ENCODE measurements at places on chromosomes 4 and X. TPM values are rescaled to one million over a fixed set of nuclear protein-coding genes. Genes with fewer than 3 reads are reported as not detected.

The CXXC4 gene
- not detected for polyA plus RNA-seq

GRCh38 chr4:114659386-114660008 lies 60.9 kb downstream of the UGT8 start:
- H3K27ac ChIP-seq = no peak overlapping the region
- peak; percentile 48 for DNase-seq
- H3K4me3 ChIP-seq = no peak overlapping the region
- no peaks in the 10 kb centered on the region for H3K27me3 ChIP-seq

DNA sequence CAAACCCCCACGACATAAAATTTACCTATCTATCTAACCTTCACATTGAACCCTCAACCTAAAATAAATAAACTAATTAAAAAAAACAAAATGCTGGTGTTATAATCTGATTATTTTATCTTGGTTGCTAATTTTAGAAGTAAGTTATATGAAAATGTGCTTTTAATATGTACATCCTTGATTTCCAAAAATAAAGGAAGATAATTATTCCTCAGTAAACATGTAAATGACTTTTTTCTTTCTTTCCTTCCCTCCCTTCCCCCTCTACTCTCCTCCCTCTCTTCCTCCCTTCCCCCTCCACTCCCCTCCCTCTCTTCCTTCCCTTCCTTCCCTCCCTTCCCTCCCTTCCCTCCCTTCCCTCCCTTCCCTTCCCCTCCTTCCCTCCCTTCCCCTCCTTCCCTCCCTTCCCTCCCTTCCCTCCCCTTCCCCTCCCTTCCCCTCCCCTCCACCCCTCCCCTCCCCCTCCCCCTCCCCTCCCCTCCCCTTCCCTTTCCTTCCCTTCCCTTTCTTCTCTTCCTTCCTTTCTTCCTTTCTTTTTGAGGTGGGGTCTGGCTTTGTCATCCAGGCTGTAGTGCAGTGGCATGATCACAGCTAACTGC lies 180.0 kb upstream of the GIMD1 start:
- H3K4me3 ChIP-seq = no peak overlapping the region
- no peaks in the 10 kb centered on the region for H3K36me3 ChIP-seq
- no peak for DNase-seq
- H3K4me1 ChIP-seq = no peaks in the 10 kb centered on the region

DNA sequence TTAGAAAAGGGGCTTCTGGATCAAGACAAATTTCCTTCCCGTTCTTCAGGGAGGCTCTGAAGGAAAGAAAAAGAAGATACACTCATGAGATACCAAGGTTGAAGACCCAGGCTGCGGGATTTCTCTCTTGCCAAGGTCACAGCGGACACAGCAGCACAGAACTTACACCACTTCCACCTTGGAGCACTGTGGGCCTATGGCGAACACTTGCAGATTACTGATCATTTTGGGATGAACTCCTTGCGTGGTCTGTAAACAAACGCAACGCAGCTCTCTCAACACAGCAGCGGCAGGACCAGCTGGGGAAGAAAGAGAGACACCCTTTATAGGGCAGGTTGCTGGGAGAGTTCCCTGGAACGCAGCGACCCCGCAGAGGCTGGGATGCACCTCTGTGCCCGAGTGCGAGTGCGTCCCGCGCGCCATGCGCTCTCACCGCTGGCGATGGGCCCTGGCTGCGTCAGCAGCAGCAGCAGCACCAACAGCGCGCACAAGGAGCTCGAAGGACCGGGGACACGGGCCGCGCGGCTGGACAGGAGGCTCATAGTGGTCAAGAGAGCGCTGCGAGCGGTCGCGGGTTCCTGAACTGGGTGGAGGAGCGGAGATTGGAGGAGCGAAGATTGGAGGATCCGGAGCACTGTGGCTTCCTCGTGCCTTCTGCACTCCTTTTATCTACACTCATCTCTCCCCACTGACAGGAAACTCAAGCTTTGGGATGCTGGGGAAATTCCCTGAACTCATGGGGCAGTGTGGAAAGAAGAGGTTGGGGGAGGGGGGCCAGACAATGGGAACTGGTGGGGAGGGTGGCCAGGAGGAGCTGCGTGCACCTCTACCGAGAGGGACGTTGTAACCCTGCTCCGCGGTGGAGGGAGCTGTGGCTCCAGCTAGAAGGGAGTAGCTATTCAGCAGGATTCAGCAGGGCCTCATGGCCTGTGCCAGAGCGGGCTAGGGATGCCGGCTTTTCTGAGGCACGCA lies at the start of gene CXCL5:
Gene CXCL5, minus strand, starts transcription at position 638 of the 972 bp plus-strand sequence. Its CDS starts 96 bp downstream, at position 542.
- H3K36me3 ChIP-seq = no peaks in the 10 kb centered on the region
- no peaks in the 10 kb centered on the region for H3K4me1 ChIP-seq
- H3K4me3 ChIP-seq = no peak within 1 kb of the TSS
- DNase-seq = no peak

DNA sequence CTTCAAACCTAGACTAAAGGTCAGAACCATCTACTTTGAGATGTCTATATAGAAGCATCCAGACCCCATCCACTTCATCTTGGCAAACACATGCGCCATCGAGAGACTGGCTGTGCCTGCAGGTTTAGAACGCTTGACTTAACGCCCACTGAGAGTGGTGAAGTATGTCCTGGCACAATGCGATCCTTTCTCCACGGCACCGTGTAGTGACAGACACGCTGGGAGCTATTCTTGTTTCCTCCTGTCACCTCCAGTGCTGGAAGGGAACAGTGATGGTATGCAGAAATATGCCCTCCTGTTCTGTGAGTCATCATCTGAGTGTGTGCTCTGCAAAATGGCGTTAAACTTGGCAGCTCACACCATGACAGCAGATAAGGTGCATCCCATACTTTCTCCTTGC lies 330.2 kb downstream of the NLGN4X start:
- no peak for DNase-seq
- H3K4me3 ChIP-seq = no peak overlapping the region
- no peaks in the 10 kb centered on the region for H3K4me1 ChIP-seq

DNA sequence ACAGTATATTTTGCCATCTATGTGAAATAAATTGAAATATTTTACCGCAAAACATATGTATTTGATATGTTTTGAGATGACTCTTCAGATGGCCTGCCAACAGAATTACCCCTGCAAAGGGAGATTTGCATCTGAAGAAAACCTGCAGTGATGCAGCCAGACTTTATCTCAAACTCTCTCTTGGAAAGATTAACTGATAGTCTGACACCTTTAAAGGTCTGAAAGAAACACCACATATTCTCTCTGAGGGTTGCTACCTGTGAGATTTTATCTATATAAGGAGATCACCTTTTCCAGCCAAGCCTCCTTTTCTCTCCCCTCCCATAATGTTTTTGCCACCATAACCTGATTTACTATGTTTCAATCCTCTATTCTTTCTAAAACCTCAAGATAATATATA lies 1106.3 kb upstream of the IGFBP7 start:
- H3K4me3 ChIP-seq = no peak overlapping the region
- no peaks in the 10 kb centered on the region for H3K4me1 ChIP-seq
- no peak for DNase-seq
- no peaks in the 10 kb centered on the region for H3K36me3 ChIP-seq

The ARL13A gene
- polyA plus RNA-seq = not detected

DNA sequence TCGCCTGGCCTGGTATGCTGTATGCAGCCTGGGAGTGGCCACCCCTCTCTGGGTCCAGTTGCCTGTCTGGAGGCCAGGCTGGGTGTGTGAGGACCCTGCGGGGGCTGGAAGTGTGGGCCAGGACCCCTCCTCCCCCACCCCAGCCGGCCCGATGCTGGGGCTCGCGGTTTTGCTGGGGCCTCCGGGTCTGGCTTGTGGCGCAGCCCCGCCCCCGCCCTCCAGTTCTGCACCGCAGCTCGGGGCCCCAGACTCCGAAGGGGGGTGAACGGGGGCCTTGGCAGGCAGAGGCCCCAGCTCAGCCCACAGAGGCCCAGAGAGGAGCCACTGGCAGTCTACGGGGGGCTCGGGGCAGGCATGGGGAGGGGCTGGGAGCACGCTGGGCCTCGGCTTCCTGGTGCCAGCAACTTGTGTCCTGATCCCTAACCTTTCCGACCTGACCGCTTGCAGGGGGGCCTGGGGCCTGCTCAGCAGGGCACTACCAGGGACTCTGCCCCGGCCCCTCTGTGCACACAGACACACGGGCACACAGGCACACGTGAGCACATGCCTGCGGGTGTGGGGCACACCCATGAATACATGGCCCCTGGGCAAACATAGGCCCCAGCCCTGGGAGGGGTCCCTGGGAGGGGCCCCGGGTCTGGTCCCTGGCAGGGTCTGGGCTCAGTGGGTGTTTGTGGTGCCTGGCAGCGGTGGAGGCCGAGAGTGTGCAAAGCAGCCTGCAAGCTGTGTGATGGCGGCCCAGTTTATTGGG lies 21.4 kb upstream of the FGFR3 start:
- H3K4me1 ChIP-seq = peaks cover 11% of the 10 kb centered on the region
- H3K4me3 ChIP-seq = no peak overlapping the region
- H3K36me3 ChIP-seq = no peaks in the 10 kb centered on the region
- H3K27ac ChIP-seq = no peak overlapping the region
- DNase-seq = no peak
- peaks cover 32% of the 10 kb centered on the region for H3K27me3 ChIP-seq

GRCh38 chrX:146881521-146881920 lies 67.0 kb upstream of the CXorf51A start:
- no peak overlapping the region for H3K4me3 ChIP-seq
- H3K27me3 ChIP-seq = no peaks in the 10 kb centered on the region
- no peak overlapping the region for H3K27ac ChIP-seq
- H3K36me3 ChIP-seq = no peaks in the 10 kb centered on the region

GRCh38 chr4:94525993-94526728 lies 74.4 kb downstream of the PDLIM5 start:
- no peak for DNase-seq
- H3K27ac ChIP-seq = no peak overlapping the region
- H3K4me1 ChIP-seq = no peaks in the 10 kb centered on the region
- peaks cover 4% of the 10 kb centered on the region for H3K36me3 ChIP-seq
- no peak overlapping the region for H3K4me3 ChIP-seq

GRCh38 chr4:158538176-158538575 lies 16.5 kb downstream of the RXFP1 start:
- H3K4me3 ChIP-seq = no peak overlapping the region
- H3K27ac ChIP-seq = no peak overlapping the region
- DNase-seq = no peak
- no peaks in the 10 kb centered on the region for H3K27me3 ChIP-seq
- peaks cover 4% of the 10 kb centered on the region for H3K4me1 ChIP-seq

Measured in naive B cell (primary cell).